ENCODE measurements at places on chromosomes 6 and 20. TPM values are rescaled to one million over a fixed set of nuclear protein-coding genes. Genes with fewer than 3 reads are reported as not detected.

GRCh38 chr6:74073999-74074398, 378.0 kb downstream of the CD109 start:
- no peak for DNase-seq
- H3K27me3 ChIP-seq: no peaks in the 10 kb centered on the region
- no peak overlapping the region for H3K4me3 ChIP-seq
- no peaks in the 10 kb centered on the region for H3K4me1 ChIP-seq
- no peaks in the 10 kb centered on the region for H3K36me3 ChIP-seq
- H3K27ac ChIP-seq: no peak overlapping the region

LAMA2 gene
- 203 TPM for total RNA-seq

DNA sequence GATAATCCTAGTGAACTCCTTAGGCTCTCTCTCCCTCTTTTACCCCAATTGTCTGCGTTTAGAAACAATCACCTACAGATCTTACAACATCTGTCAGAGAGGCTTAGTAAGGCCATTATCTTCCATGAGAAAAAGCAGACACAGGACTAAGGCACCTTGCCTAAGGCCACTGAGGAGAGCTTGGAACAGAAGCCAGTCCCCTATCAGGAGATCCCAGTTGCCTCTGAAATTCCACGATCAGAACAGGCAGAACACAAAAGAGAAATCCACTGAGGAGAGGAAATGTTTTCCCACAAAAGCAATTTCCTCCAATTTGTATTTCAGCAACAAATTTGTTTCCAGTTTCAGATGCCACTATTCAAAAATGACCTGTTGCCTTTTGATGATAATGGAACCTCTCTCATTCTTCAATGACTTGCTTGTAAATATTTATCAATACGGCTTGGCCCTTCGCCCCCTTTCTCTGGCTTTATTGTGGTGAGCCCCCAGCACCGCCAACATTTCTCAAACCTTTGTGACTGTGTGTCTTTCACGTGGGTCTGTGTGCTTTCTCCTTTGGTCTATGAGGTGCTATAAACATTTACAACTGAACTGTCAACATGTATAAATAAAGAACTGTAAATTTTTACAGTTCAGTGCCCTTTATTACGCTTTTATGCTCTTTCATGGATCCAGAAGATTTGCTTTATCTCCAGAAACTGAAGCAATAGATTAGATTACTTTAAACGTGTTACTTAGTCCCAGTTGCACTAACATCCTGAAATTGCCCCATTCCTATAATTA, 187.8 kb upstream of the PHACTR1 start:
- H3K27me3 ChIP-seq: no peaks in the 10 kb centered on the region
- H3K4me3 ChIP-seq: no peak overlapping the region
- no peak overlapping the region for H3K27ac ChIP-seq
- H3K36me3 ChIP-seq: no peaks in the 10 kb centered on the region
- H3K4me1 ChIP-seq: no peaks in the 10 kb centered on the region
- DNase-seq: no peak

GRCh38 chr20:986733-987355, 15.3 kb downstream of the RSPO4 start:
- no peak overlapping the region for H3K27ac ChIP-seq
- no peaks in the 10 kb centered on the region for H3K36me3 ChIP-seq
- H3K4me1 ChIP-seq: no peaks in the 10 kb centered on the region
- DNase-seq: no peak

KIF25 gene
- total RNA-seq: not detected

Measured in tibial nerve (tissue), 4 donors.